ENCODE measurements at places on chromosomes 2 and 18.

GRCh38 chr2:25817006-25817405 lies 61.3 kb downstream of the ASXL2 start:
- no peak for DNase-seq

DNA sequence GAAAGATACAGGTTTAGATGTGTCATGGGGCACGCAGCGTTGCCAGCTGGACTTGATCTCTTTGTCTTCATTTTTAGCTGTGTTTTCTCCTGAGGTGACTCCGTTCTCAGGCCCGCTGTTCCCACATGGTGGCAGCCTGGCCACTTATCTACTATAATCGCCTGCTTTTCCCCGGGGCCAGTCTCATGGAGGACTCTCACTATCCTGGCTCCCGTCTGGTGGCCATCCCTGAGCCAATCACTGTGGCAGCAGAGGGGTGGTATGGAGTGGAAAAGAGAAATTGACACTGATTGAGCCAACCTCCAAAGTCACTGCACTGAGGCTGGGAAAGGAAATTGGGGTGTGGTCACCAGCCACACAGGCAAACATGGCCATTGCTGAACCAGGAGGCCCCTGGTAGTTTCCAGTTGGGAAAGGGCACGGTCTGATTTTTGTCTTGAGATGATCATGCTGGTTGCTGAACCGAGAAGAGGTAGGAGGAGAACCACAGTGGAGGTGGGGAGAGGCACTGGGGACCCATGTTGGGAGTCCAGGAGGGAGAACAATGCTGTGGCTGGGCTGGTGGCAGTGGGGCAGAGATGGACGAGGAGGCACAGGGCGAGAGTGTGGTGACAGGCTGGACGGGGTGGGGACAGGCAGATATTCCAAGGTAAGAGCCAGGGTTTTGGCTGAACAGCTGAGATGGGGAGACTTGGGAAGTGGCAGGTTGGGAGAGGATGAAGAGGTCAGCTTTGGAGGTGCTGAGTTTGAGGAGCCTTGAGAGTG lies 45.6 kb downstream of the KCNIP3 start:
- no peak for DNase-seq

DNA sequence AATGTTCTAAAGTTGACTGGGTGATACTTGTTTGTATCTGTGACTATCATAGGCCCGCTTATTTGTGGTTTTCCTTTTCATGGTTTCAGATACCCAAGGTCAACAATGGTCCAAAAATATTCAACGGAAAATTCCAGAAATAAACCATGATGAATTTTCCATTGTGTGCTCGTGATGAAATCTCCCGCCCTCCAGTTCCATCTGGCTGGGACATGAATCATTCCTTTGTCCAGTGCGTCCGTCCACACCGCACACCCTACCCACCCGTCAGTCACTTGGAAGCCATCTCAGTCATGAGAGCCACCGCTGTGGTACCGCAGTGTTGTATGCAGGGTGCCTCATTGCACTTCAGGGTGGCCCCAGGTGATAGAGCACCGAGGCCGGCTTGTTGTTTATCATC lies 268.2 kb upstream of the PXDN start:
- no peak for DNase-seq

DNA sequence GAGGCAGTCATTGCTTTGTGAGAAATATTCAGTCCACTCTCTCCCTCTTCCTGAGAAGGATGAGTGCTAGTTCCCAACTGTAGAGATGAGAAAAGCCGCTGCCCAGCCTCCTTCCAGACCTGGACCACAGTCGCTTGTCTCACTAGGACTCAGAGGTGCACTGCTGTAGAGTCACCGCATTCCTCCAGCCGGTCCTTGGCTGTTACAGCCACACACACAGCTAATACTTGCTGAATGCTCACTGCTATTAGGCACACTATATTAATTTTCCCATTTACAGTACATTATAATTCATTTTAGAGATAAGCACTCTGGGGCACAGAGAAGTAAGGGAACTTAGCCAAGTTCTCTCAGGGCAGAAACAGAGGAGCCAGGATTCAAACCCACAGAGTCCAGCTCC lies 10.0 kb upstream of the FABP1 start:
- DNase-seq, result no peak

DNA sequence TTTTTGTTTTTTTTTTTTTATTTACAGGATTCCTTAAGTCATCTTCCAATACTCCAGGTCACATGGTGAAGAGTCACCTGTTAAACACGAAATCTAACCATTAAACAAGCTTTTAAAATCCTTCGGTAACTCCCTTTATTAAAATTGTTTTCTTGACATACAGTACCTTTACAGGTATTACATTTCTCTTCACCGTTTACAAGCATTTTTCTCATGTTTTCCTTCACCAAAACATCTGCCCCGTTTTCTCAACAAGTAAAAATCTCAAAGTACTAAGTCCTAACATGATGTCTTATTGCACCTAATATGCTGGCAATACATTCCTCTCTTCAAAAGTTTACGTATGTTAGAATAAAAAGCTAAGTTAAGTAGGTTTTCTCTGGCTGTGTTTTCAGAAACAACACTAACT lies 1.1 kb downstream of the PUM2 start:
- DNase-seq, result no peak

DNA sequence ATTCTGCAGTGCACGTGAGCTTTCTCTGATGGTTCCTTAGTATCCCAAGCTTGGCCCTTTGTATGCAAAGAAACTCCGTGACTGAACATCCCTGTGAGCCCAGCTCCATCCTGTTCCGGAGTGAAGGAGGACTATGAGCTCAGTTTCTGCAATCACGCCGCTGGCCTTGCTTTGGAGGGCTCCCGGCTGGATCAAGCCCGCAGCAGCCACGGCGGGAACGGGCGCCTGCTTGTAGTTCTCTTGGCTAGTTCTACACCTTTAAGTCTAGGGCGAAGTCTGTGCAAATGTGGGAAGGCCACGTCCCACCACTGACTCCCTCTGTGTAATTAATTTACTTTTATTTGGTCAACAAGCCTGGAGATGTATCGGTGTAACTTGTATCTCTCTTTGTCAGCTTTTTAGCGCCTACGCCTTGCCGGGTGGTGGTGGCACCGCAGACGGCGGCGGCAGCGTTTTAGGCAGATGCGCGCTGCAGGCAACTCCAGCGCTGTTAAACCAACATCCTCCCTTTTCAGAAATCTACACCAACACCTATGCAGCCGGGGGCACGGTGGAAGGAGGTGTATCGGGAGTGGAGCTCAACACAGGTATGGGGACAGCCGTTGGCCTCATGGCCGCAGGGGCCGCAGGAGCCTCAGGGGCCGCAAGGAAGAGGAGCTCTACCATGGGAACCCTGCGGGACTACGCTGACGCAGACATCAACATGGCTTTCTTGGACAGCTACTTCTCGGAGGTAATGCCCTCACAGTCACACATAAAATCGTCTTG lies 34.3 kb downstream of the DSG4 start:
- no peak for DNase-seq

DNA sequence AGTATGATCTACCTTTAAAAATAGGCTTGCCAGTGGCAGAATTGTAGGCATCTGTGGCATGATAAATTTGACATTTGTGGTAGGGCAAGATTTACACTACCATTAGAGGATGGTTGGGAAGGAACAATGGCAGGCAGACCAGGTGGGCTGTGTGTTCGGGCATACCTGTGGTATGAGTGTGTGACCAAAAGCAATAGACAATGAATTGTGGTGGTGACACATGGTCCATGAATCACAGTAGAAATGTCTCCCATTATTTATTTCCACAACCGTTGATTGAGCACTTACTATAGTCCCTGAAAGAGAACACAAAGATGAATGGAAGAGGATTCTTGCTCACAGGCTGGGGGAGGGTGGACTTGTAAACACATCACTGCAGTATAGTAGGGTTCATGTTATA lies 29.9 kb upstream of the RUFY4 start:
- DNase-seq, result no peak

GRCh38 chr2:231977430-231977829 lies 15.9 kb downstream of the DIS3L2 start:
- DNase-seq, result no peak

DNA sequence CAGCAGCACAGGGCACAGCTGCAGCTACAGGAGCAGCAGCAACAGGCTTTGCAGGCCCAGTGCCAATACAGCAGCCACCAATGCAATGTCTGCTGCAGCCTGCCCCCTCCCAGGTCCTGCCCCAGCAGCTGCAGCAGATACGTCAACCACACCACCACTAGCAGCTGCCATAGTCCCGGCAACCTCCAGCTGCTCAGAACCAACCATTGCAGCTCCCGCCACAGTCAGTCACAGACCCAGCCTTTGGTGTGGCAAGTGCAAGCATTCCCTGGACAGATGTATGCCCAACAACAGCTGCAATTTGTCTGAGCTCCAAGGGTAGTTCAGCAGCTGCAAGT lies 53.3 kb upstream of the TUBA3E start:
- no peak for DNase-seq

DNA sequence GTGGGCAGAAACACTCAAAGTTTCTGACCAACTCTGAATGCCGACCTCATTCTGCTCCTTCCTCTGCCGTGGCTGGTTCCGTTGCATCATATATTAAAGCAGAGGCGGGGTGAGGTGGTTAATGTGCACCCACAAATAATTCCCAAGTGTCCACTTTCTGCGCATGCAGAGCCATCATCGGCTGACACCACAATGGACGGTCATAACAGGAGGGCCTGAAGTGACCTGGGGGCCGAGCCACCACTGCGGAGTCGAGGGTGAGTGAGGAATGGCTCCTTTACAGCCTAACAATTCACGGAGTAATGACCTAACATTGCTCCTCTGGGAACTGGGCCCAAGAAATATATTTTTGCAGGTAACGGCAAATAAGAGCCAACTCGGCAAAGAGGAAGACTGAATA lies 32.9 kb upstream of the GLI2 start:
- no peak for DNase-seq

DNA sequence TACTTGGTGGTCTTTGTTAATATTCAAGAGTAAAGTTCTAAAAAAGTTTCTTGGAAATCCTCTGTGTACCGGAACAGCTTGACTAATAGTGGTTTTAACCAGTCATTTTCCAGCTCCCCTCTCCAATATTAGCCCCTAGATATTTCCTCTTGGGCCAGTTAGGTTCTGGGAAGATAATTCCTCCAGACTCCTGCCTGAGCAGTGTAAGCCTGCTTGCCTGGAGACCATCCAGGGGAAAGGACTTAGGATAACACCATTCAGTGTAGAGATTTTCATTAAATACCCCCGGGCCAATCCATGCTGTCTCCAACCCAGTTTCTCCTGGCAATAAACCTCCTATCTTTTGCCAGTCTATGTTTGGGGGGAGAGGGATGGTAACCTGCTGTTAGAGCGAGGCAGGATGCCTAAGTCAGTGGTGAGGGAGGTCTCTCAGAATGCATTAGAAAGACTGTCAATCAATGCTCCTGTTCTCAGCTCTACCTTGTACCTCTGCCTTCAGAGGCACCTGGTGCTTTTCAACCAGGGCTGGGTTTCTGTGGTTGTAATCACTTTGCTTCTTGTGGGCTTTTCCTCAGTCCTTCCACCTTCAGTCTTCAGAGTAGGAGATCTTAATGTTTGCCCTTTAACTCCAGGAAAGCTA lies 186.4 kb downstream of the RNF152 start:
- DNase-seq, result no peak

DNA sequence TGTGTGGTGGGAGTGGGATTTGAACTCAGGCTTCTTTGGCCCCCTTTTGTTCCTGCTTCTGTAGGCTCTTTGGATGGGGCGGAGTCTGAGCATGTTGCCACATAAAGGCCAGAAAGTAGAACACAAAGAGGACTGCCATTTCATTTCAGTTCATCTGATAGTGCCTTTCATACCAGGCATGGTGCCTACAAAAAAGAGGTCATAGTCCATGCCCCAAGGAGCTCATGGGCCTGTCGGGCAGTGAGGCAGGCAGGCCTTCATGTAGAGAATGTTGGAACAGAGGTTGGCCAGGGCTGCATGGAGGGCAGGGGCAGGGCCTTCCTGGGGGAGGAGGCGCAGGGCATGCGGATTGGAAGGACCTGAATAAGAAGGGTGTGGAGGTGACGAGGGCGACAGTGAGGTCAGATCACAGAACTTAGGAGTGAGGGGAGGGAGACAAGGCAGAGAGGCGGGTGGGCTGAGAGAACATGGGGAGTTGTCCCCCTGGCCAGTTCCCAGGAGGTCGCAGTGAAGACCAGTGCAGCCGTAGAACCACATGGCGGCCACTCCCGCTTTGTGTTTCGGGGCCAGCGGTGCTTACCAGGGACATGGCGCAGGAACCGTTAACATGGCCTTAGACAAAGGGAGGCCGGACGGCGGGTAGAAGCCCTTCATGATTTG lies 49.1 kb downstream of the ITGB1BP1 start:
- DNase-seq, result no peak

DNA sequence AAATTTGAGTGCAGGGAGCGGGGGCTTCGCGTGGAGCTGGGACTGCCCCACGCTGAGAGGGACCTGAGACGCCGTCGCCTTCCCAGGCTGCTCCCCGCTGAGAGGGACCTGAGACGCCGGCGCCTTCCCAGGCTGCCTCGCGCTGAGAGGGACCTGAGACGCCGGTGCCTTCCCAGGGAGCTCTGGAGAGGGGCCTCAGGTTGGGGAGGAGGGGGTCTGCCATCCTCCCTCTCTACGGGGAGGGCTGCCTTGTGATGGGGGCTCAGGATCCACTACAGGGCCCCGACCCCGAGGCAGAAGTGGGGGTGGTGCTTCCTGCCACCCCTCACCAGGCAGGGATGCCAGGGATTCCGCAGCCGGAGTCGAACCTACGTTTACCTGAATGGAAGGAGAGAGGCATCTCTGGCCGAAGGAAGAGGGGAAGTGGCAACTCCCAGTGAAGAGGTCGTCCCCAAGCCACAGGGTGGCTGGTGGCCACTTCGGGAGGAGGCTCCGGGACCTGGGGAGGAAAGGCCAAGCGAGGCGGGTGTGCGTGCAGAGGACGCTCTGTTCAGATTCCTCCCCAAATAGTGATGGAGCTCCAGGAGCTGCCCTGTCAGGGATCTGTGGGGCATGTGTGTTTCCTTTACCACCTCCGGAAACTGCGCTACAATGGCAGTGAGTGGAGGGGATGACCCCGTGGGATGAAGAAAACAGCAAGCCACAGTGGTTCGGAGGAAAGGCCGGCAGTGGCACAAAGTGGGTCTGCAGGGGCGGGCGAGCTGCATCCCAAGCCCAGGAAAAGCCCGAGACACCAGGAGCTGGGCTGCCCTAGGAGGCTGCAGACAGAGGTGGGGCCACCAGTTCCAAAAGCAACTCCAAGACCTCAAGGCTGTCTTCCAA lies 108.2 kb upstream of the CTDP1 start:
- no peak for DNase-seq
